ENCODE measurements at places on chromosomes 2 and 18. TPM values are rescaled to one million over a fixed set of nuclear protein-coding genes. Genes with fewer than 3 reads are reported as not detected.

The SCG2 gene
- total RNA-seq = 0.73 TPM

DNA sequence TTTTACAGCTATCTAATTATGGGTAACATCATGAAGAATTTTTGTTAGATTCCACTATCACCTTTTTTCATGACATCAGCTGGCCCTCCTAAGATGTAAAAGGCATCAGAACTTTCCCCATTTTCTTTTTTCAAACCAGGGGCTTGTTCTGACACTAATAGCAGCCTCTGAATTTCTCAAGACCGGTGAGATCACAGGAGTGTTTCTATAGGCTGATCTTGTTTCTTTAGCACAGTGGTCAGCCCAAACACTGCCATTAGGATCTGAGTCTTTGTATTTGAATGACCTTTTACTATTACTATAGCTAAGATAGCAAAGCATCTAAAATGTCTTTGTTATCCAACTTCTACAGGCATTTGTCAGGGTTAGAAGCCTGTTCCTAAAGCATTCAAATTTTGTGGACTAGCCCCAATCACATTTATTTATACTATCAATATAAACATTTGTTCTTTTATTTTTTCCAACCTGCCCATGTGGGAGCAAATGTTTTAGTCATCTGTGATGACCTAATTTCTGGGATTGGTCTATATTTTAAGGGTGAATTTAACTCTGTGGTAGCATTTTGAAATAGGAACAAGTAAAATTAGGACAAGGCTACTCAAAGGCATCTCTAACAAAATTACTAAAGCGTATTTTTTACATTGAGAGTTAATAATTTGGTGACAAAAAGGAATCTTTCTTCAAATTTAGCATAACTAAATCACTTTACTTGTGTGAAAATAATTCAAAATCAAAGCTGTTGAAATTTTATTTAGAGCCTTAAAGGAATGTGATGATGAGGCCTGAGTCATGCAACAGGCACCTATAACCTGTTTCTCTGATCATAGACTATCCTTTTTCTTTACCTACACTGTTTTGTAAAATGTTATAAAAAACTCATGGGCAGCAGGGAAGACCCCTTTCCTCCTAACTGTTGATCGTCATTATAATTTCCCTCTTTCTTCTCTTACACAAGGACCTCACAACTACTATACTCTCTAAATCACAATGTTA lies 39.3 kb downstream of the ZAP70 start:
- no peak for DNase-seq

The KCNG2 gene
- total RNA-seq = not detected

- no peak for DNase-seq
These were observed 127.2 kb downstream of the OLA1 start for GRCh38 chr2:174121175-174121574.

The SCN7A gene
- 14.9 TPM for total RNA-seq

The MAP3K20 gene
- 483 TPM for total RNA-seq

- no peak for DNase-seq
These were observed 89.3 kb downstream of the SPP2 start for GRCh38 chr2:234139755-234140154.

GRCh38 chr2:30298302-30298701 lies 67.0 kb downstream of the LBH start:
- no peak for DNase-seq

- DNase-seq = no peak
These were observed 21.3 kb upstream of the TCF7L1 start for GRCh38 chr2:85111819-85112281.

DNA sequence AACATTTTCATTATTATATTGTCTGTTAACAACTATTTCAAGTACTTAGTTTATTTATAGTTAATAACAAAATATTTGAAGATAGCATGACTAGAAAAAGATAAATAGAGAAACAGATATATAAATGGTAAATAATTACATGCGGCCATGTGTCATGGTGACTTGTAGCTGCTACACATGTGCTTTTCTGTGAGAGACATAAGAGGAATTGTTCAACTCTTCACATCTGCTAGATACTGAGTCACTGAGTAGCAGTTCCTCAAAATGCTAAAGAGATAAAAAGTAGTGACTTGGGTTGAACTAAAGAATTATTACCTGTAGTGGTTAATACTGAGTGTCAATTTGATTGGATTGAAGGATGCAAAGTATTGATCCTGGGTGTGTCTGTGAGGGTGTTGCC lies 37.5 kb upstream of the SCN9A start:
- no peak for DNase-seq

Measured in heart left ventricle (tissue), 16 donors.